Activated CD8-positive, alpha-beta T cell treated with anti-CD3 and anti-CD28 coated beads for 36 hours (primary cell): ENCODE measurements at places on chromosomes 5 and 9. TPM values are rescaled to one million over a fixed set of nuclear protein-coding genes. Genes with fewer than 3 reads are reported as not detected.
A peak's percentile ranks its signal among the peaks of the same experiment; 100 is the strongest.

DPYSL3 gene
- 0.38 TPM for total RNA-seq

DNA sequence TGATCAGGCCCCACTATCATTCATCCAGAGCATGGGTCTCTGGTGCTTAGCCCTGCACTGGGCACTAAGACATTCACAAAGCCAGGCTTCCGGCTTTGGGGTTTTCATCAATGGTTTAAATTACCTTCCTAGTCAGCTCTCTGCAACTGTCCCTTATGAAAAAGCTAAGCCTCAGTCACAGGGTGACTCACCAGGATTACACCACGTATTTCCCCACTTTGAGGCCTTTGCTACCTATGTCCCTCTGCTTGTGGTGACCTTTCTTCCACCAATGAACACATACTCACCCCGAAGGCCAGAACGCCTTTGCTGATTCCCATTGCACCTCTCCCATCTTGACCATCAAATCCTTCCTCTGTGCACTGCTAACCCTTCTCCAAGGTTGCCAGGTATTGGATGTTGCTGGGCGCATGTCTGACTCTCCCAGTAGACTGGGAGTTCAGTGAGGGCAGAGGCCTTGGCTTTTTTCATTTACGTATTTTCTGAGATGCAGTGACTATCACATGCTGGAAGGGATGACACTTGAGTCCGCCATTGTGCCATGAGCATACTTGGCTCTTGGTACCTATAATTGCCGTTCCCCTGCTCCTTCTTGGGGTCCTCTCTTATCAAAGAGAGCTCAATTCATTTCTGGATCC, 58.7 kb upstream of the TNFSF8 start:
- peak overlapping the region; percentile 8 for H3K4me3 ChIP-seq
- peak overlapping the region; percentile 93 for H3K27ac ChIP-seq
- H3K27me3 ChIP-seq: no peaks in the 10 kb centered on the region
- H3K4me1 ChIP-seq: peaks cover 51% of the 10 kb centered on the region

DNA sequence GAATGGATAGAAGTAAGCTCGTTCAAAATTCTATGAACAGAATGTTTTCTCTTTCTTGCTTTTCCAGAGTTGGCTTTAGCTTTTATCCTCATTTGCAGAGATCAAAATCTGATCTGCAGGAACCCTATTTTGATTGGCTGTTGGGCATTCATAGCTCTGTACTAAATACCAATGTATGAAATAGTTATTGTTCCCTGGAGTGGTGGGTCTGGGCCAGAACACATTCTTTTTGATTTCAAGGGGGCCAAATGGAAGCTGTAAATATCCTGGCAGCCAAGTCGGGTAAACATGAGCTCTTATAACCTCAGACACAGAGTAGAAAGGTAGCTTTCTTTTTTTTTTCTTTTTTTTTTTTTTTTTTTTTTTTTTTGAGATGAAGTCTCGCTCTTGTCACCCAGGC, 241.5 kb downstream of the PDZD2 start:
- no peak for DNase-seq
- H3K27ac ChIP-seq: no peak overlapping the region
- H3K27me3 ChIP-seq: no peaks in the 10 kb centered on the region
- H3K4me1 ChIP-seq: no peaks in the 10 kb centered on the region

PCDHB4 gene
- not detected for total RNA-seq

DNA sequence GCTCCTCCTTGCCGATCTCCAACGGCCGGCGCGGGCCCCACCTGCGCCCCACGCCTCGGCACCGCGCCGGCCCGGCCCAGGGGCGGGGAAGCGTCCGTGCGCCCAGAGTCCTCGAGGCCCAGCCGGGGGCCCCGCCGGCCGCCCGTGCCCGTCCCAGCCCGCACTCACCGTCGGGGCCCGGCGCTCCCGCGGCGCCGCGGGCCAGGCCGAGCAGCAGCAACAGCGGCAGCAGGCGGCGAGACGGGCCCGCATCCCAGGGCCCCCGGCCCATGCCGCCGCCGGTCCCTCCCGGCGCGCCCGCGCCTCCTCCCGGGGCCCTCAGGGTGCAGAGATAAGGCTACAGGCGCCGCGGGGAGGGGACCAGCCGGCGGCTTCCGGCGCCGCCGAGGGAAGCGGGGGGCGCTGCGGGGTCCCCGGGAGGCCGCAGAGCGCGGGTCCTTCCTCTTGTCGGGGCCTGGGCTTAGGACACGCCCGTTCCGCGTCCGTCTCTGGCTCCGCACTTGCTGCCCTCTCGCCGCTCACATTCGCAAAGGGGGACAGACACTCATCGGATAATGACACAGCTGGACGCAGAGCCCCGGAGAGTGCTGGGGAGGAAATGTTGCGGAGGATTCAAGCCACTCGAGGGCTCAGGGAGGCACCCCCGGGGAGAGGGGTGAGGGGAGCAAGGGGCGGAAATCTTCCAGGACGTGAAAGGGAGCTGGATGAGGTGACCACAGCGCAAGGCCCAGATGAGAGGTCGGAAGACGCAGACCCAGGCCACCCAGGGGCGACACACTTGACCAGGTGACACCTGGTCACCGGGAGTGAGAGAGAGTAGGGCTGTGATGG, at the start of gene SUSD1:
SUSD1 (minus strand) TSS at position 333 of the 831 bp plus-strand sequence; CDS start at position 271, 62 bp downstream.
- DNase-seq: peak; percentile 44
- peaks cover 14% of the 10 kb centered on the region for H3K27me3 ChIP-seq
- peak within 1 kb of the TSS; percentile 86 for H3K4me3 ChIP-seq
- H3K36me3 ChIP-seq: peaks cover 2% of the 10 kb centered on the region
- peak within 1 kb of the TSS; percentile 94 for H3K27ac ChIP-seq
- peaks cover 40% of the 10 kb centered on the region for H3K4me1 ChIP-seq

FCN2 gene
- not detected for total RNA-seq

DNA sequence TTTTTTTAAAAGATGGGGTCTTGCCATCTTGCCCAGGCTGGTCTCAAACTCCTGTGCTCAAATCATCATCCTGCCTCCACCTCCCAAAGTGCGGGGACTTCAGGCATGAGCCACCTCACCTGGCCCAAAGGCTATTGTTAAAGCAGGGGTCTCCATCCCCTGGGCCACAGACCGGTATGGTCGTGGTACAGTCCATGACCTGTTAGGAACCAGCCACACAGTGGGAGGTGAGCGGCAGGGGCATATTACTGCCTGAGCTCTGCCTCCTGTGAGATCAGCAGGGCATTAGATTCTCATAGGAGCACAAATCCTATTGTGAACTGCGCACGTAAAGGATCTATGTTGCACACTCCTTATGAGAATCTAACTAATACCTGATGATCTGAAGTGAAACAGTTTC, 7.3 kb upstream of the NOL6 start:
- H3K36me3 ChIP-seq: no peaks in the 10 kb centered on the region
- H3K27ac ChIP-seq: no peak overlapping the region
- no peaks in the 10 kb centered on the region for H3K4me1 ChIP-seq
- H3K27me3 ChIP-seq: no peaks in the 10 kb centered on the region
- H3K4me3 ChIP-seq: no peak overlapping the region
- no peak for DNase-seq

PCDHB10 gene
- total RNA-seq: not detected

DNA sequence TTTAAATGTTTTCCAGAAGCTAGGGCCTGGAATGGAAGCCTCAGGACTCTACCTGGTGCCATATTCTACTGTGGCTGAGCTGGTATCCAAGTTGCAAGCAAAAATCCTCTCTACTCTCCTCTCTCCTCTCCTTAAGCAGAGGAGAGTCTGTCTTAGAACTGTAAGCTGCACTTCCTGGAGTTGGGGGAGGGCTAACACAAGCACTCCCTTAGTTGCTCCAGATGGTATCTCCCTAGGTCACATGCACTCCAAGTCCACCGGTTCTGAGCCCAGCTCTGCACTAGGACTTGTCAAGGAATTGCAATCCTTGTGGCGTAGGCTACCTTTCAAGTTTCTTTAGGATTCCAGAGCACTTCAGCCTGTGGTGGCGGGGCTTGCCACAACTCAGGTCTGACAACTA, 513.9 kb upstream of the RGMB start:
- H3K27me3 ChIP-seq: no peaks in the 10 kb centered on the region
- no peak overlapping the region for H3K4me3 ChIP-seq
- no peak for DNase-seq

GRCh38 chr9:24218656-24219055, 327.0 kb downstream of the IZUMO3 start:
- H3K36me3 ChIP-seq: no peaks in the 10 kb centered on the region
- no peaks in the 10 kb centered on the region for H3K27me3 ChIP-seq
- no peak overlapping the region for H3K27ac ChIP-seq
- H3K4me3 ChIP-seq: no peak overlapping the region

GLRA1 gene
- total RNA-seq: not detected

OR1Q1 gene
- total RNA-seq: not detected

- peaks cover 66% of the 10 kb centered on the region for H3K36me3 ChIP-seq
- peak overlapping the region; percentile 83 for H3K4me3 ChIP-seq
- H3K27me3 ChIP-seq: no peaks in the 10 kb centered on the region
- peaks cover 73% of the 10 kb centered on the region for H3K4me1 ChIP-seq
- peak; percentile 43 for DNase-seq
Measured at GRCh38 chr5:157269165-157269671, 3.3 kb downstream of the CYFIP2 start.

SOX30 gene
- total RNA-seq: 0.16 TPM

DNA sequence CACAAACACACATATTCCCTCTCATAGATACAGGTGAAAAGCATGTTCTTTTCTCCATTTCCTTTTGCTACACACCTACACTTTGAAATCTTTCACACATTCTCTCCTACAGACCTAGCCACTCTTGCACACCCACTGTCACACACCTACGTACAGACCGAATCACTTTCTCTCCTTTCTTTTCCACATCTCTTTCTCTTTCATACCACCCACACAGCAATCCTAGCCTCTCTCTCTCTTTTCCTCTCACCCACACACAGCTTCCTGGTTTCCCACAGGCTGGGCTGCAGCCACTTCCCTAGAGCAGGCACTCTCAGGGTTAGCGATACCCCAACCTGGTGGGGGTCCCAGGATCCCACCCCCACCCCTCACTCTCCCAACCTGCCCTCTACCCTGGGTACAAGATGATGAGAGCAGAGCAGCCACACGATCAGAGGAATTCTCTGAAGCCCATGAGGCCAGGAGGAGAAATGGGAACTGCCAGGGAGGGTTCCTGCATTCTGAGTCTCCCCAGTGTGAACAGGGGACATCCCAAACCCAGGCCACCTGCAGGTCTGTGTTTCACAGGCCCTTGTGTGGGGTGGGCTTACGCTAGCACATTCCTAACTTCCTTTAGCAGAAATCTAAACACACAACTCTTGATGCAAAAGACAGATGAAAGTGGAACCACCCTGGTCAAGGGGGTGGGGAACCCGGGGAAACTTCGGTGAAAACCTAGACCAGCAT, 17.1 kb upstream of the SYNPO start:
- no peak overlapping the region for H3K4me3 ChIP-seq
- H3K4me1 ChIP-seq: peaks cover 20% of the 10 kb centered on the region
- no peak overlapping the region for H3K27ac ChIP-seq

- H3K4me1 ChIP-seq: no peaks in the 10 kb centered on the region
- H3K36me3 ChIP-seq: no peaks in the 10 kb centered on the region
- no peak overlapping the region for H3K27ac ChIP-seq
- no peak overlapping the region for H3K4me3 ChIP-seq
- no peaks in the 10 kb centered on the region for H3K27me3 ChIP-seq
Measured at GRCh38 chr5:133709209-133709725, 96.9 kb upstream of the FSTL4 start.

FAM169A gene
- 10.4 TPM for total RNA-seq

- no peaks in the 10 kb centered on the region for H3K27me3 ChIP-seq
- DNase-seq: no peak
- no peak overlapping the region for H3K27ac ChIP-seq
- no peak overlapping the region for H3K4me3 ChIP-seq
Measured at GRCh38 chr5:115392611-115393010, 96.2 kb upstream of the CCDC112 start.

GRCh38 chr9:132163457-132163875, 1.6 kb downstream of the NTNG2 start:
- no peak for DNase-seq
- H3K27ac ChIP-seq: no peak overlapping the region
- no peaks in the 10 kb centered on the region for H3K36me3 ChIP-seq
- H3K4me3 ChIP-seq: no peak overlapping the region

EFNA5 gene
- not detected for total RNA-seq

AFAP1L1 gene
- 1.3 TPM for total RNA-seq

GRIN1 gene
- total RNA-seq: not detected

DNA sequence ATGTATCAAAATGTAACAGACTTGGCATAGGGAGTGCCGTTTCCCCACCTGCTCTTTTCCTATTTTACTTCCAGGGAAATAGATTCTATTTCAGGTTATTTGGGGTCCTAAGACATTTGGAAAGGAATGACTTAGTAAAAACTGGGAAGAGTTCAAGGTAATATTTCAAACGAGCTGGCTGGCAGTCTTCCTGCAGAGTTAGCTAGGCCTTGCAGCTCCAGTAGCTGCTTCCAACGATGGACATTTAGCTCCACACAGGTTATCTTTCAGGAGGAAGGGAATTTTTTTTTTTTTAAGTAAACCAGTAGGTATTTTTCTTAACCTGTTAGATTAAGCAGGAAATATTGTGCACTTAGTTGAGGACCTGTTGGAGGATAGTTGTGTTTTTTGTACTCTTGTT, 45.2 kb downstream of the TLE4 start:
- H3K27ac ChIP-seq: no peak overlapping the region
- peaks cover 68% of the 10 kb centered on the region for H3K4me1 ChIP-seq
- no peaks in the 10 kb centered on the region for H3K27me3 ChIP-seq
- H3K4me3 ChIP-seq: no peak overlapping the region

DNA sequence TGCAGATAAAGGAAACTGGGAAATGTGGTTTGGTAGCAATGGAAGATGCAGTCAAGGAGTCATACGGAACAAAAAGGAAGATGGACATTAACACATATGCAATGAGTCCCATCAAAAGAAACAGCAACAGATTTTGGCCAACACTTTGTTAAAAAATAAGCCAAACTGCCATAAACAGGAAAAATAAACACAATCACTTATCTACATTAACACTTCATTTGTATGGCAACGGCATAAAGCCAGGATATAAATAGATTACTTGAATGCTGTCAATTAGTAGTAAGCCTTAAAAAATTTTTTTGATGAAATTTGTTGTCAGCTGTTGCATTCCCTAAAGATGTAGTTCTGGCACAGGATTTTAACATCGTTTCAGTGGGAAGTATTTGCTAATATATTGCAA, 190.8 kb downstream of the CDH12 start:
- no peaks in the 10 kb centered on the region for H3K27me3 ChIP-seq
- DNase-seq: no peak
- H3K27ac ChIP-seq: no peak overlapping the region
- H3K4me3 ChIP-seq: no peak overlapping the region

HTR1A gene
- not detected for total RNA-seq

SYK gene
- total RNA-seq: 0.20 TPM

GRCh38 chr9:5514617-5515260, 4.4 kb downstream of the PDCD1LG2 start:
- no peak overlapping the region for H3K4me3 ChIP-seq
- H3K36me3 ChIP-seq: no peaks in the 10 kb centered on the region
- H3K27me3 ChIP-seq: no peaks in the 10 kb centered on the region
- H3K27ac ChIP-seq: no peak overlapping the region

- no peak overlapping the region for H3K27ac ChIP-seq
- H3K36me3 ChIP-seq: peaks cover 2% of the 10 kb centered on the region
- H3K4me1 ChIP-seq: peaks cover 17% of the 10 kb centered on the region
- no peak overlapping the region for H3K4me3 ChIP-seq
- H3K27me3 ChIP-seq: no peaks in the 10 kb centered on the region
- no peak for DNase-seq
Measured at GRCh38 chr5:55481293-55481855, 53.4 kb downstream of the PLPP1 start.

CDHR2 gene
- total RNA-seq: 0.47 TPM

TIMD4 gene
- 0.83 TPM for total RNA-seq

CNTLN gene
- total RNA-seq: 0.43 TPM
